ENCODE measurements at places on chromosomes 4 and X.

- DNase-seq, result no peak
These were observed 98.6 kb upstream of the NR3C2 start for GRCh38 chr4:148540622-148541326.

- no peak for DNase-seq
These were observed 13.9 kb upstream of the PRDM8 start for GRCh38 chr4:80183250-80184052.

DNA sequence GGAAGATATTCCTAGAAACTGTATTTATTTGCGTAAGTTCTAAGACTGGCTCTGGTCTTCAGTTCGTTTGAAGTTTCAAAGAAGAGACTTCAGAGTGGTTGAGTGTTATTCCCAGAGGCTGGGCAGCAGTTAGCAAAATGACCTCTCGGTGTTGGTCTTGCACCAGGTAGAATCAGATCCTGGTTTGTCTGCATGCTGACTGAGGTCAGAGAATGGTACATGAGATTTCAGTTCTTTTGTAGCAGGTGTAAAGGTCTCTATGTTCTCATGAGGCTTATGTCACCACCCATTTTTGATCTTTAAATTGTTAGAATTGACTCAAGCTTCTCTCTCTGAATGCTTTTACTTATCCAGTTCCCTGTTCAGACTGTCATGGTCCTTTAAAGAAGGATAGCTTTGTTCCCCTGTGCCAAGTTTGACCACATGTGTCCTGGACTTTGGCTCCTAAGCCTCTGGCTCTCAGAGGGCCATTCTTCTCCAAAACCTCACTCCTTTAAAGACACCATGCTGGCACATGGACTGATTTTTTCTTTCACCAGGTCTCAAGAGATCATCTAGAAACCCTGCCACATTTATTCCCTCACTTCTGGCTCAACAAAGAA is 355.8 kb upstream of the BOD1L1 start:
- no peak for DNase-seq

DNA sequence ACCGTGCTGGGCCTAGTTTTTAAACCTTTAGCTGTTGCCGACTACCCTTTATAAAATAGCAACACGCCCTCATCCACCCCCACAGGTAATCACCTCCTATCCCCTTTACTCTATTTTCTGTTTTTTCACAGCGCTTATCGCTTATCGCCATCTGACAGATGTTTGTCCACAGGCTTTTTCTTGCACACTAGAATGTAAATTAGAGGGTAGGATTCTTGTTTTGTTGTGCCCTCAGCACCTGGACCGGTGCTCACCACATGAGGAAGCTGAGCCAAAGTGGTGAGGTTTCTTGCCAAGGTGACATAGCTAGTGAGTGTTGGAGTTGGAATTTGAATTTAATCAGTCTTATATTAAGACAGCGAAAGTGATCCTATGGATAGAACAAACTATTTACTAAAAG is 2.9 kb upstream of the RBBP7 start:
- no peak for DNase-seq

- no peak for DNase-seq
These were observed 258.3 kb upstream of the GABRA2 start for GRCh38 chr4:46648088-46648744.

DNA sequence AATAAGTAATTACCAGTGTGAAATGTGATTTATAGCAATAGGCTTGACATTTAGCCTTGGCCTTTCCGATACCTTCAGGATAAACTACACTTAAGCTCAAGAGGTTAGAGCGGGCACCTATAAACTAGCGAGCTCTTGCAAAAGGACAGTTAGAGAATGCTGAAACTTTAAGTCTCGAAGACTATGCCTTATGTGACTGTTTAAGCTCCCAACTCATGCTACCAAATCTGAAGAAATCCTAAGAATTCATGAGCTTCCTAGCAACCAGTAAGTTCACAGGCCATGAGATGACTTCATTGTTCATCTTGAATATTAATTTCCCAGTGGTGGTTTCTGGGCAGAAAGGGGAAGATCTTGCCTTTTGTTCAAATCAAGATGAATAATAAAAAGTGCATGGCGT is 4.7 kb downstream of the STOX2 start:
- DNase-seq, result no peak

GRCh38 chr4:88503344-88503743 is 20.2 kb downstream of the PYURF start:
- no peak for DNase-seq

DNA sequence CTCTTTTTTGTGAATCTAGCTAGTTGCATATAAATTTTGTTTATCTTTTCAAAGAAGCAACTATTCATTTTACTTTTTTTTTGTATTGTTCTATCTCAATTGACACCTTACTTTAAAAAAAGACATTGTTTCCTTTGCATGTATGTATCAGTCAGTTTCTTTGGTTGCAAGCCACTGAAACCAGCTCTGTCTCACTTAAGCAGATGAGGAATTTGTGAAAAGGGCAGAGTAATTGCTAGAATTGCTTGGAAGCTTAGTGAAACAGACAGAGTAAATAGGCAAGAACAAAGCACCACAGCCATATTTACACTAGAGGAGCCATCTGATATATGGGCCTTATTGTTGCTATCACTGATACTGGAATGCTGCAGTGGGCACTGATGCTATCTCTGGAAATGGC is 231.4 kb upstream of the KLF8 start:
- DNase-seq, result no peak

GRCh38 chr4:150297861-150298474 is 219.7 kb downstream of the DCLK2 start:
- peak; percentile 33 for DNase-seq

DNA sequence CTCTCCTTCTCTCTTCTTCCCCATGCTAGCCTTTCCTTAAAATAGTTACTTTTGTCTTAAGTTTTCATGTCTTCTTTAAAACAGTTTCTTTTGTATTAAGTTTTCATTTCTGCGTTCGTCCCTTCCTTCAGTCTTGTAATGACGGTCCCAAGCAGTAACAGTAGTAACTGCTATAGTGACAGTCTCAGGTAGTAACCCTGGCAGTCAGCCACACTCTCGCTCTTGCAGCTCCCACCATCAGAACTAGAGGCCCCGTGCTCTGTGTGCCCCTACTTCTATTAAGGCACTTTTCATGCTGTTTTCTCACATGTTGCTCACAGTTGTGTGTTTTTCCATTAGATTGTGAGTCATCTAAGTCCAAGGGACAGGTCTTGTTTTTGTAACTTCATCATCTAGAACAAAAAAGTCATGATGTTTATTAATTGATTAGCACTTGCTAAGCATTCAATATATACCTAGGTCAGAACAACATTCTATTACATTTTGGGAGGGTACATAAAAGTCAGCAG is 49.3 kb downstream of the C4orf33 start:
- DNase-seq, result no peak

DNA sequence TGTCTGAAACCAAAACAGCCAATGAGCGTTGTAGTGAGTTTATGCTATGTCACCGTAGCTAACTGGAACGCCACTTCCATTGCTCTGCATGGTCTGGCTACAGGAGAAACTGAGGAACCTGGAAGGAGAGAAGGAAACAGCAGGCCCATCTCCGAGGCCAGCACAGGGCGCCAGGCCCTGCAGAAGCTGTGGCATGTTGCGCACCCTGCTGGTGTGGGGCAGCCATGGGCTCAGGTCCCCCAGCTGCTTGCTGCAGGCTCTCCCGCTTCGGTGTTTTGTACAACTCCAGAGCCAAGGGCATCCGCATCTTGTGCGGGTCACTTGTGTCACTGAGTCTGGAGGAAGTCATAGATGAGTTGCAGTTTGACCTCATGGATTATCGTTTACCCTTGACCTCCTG is 89.2 kb downstream of the AFAP1 start:
- DNase-seq, result no peak

GRCh38 chr4:74873545-74874301 is 59.2 kb upstream of the PARM1 start:
- DNase-seq, result no peak

DNA sequence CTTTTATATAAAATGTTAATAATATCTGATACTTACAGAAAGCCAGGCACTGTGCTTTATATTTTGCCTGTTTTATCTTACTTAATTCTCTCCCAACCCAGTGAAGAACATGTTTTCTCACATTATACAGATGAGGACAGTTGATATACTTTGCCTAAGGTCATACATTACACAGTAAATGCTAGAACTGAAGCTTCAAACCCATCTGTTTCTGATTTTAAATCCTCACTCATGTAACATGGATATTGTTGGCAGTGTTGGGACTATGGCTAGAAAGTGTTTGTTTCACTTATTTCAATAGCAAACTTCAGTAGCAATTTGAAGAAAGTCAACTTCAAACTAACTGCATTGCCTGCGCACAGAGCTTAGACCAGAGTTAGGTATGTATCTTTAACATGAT is 57.4 kb downstream of the RAPGEF2 start:
- no peak for DNase-seq

DNA sequence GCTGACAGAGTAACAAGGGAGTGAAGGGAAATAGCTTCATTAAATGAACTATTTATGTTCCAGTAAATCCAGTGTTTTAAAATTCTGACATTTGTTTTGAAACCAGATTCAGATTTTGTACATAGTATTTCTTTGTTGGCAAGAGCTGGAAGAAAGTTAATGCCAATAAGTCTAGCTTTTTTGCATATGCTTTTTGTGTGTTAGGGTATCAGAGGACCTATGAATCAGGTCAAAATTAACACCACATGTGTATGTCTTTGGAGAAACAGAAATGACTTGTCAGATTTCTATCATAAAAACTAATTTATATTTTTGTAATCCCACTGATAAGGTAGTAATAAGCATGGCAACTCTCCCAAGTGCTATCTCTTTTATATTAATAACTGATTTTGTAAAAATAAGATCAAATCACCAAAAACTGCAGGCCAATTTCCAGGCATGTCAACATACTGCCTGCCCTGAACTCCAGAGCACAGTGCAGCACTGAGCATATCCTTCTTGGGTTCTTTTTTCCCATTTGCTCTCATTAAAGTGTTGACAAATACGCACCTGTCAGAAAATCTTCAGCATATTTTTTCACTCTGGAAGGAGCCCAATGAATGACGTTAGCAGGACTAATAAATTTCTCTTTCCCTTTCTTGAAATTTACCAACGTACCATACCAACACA is 65.5 kb downstream of the SH3RF1 start:
- DNase-seq, result no peak
